ENCODE measurements at places on chromosomes 7 and 10.
A peak's percentile ranks its signal among the peaks of the same experiment; 100 is the strongest.

- no peak for DNase-seq
These were observed 49.1 kb downstream of the GATA3 start for GRCh38 chr10:8103543-8103942.

DNA sequence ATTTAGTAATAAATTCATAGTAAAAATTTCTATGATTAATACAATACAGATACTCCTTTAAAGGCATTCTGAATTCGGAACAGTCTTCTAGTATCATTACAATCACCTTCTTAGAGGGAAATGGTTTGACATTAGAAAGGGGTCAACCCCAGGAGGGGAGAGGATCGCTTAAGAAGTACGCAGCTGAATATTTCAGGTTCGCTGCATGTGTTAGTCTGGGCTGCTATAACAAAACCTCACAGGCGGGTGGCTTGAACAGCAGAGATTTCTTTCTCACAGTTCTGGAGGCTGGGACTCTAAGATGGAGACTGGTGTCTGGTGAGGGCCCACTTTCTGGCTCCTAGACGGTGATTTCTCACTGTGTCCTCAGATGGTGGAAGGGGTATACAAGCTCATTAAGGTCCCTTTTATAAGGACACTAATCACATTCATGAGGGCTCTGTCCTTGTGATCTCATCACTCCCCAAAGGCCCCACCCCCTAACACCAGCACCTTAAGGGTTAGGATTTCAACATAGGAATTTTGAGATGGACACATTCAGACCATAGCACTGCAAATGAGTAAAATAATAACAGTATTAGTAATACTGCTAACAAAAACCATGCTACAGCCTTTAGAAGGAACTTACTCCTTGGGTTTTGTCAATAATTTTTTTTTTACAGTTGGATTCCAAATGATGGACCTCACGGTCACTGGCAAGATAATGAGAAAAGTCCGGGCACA lies 34.0 kb downstream of the GNA12 start:
- DNase-seq = no peak

- DNase-seq = no peak
These were observed 108.3 kb upstream of the CDK6 start for GRCh38 chr7:92944633-92945032.

DNA sequence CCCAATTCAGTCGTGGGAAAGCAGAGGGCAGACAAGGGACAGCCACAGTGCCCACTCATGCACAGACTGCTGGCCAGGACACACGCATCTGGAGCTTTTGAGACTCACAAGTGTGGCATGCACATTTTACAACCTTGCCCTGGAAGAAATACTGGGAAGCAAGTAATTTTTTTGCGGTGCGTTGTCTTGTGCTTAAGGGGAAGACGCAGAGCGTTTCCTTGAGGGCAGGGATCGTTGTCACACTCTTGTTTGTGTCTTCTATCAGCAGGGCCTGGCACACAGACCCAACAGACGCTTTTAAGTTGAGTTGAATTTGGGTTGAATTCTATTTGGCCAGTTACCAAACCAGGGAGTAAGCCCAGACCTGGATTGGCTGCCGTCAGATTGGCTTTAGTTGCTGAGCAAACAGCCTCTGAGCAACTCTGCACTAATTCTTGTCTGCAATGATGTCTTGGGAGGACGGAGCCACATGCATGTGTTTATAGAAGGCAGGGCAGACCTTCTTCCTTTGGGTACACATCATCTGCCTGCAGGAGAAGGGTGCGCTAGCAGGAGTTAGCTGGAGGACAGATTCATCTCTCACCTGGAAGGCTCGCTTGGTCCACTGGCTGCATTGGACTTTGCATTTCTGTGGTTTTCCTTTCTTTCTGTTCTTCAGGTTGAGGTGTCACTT lies 38.4 kb downstream of the IL2RA start:
- DNase-seq = no peak

DNA sequence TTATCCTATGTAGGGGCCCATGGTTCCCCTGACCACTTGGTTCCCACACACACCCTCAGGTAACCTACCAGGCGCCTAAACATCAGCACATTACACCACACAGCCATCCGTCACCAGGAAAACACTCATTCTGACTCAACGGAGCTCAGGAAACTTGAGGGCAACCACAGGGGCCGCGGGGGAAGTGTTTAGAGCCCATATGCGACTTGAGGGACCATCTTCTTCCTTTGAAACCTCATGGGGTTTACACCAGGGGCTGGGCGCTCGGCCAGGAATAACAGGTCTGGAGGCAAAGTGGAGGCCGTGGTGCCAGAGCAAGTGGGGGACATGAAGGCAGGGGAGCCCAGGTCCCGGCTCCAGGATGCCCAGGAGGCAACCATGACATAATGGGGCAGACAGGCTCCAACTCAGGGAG lies 1.5 kb downstream of the STX1A start:
- peak; percentile 83 for DNase-seq

DNA sequence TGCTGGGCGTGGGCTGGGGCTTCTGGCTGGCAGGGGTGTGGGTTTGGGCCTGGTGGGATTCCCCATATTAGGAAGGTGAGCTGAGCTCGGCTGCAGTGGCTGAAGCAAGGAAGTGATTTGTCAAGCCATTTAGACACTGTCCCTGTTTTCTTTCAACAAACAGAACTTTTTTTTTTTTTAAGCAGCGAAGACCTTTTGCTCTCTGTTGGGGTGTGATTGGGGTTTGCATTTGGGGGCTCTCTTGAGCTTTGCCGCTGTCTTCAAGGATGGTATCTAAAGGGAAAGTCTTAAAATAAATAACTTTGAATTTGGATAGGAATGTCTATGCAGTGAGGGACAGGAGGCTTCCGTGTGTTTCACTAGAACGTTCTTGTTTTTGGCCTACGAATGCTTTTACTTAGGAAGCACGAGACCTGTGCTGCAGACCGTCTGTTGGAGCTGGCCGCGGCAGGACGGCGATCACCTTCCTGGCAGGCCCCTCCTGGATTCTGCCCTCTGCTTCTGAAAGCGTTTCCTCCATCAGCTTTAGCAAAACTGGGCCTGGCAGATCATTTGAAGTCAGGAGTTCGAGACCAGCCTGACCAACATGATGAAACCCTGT lies 43.9 kb downstream of the FOXK1 start:
- DNase-seq = no peak

- DNase-seq = no peak
These were observed 542.0 kb downstream of the TNS3 start for GRCh38 chr7:47039904-47040303.

DNA sequence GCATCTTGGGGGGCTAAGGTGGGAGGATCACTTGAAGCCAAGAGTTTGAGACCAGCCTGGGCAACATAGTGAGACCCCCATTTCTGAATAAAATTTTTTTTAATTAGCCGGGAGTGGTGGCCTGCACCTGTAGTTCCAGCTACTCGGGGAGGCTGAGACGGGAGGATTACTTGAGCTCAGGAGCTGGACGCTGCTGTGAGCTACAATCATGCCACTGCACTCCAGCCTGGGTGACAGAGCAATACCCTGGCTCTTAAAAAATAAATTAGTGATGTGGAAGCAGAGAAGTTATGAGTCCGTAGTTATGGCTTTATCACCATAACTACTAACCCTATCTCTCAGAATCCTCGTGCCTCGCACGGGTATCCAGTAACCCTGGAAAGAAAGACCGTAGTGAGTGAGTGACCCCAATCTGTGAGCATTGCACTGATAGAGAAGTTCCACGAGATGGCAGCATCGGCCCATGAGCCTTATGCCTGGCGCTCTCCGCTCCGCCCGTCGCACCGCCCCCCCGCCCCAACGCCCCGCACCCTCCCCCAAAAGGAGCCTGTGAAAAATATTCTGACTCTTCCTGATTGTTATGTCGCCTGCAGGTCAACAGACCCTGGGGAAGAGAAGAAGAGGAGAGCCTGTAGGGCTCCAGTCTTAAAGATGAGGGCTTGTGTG lies 4.9 kb upstream of the SLC29A3 start:
- DNase-seq = peak; percentile 80

- DNase-seq = no peak
These were observed 315.2 kb downstream of the GATA3 start for GRCh38 chr10:8369666-8370065.

DNA sequence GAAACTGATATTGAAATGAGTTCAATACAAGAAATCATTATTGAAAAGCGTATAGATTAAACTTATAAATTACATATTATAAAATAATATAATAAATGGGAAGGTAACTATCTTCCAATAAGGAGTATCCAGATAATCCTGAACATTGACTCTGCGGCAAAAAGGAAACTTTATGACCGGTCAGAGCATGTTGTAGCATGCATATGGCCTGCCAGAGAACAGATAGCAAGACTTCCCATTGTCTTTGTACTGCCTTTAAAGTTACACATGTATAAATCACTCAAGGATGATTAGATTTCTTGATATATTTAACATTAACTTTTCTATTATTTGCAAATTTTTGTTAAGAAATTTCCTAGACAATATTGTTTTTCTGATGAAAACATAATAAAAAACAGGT lies 56.2 kb upstream of the ETV1 start:
- no peak for DNase-seq

- no peak for DNase-seq
These were observed 499.8 kb downstream of the PLXNA4 start for GRCh38 chr7:132076301-132077035.

DNA sequence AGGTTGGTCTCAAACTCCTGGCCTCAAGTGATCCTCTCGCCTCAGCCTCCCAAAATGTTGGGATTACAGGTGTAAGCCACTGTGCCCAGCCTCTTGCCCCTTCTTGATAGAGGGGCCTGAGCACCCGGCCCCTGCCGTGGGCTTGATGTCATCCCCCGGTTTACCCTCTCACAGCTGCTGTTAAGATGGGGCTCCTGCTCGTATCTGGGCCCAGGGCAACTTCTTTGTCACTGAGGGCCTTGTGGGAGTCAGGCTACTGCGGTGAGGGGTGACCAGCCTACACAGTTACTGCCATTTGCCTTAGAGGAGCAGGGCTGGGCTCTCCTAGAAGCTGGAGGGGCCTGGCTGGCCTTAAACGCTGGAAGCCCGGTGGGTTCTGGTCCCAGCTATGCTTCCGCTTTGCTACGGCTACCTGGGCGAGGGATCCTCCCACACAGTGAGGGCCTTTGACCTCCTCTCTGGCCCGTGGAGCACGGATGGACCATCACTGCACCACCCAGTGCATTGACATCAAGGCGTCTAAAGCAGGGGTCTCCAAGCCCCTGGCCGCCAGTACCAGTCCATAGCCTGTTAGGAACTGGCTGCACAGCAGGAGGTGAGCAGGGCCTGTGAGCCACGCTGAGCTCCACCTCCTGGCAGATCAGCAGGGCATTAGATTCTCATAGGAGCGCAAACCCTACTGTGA lies 1.1 kb upstream of the TMEM130 start:
- DNase-seq = no peak

DNA sequence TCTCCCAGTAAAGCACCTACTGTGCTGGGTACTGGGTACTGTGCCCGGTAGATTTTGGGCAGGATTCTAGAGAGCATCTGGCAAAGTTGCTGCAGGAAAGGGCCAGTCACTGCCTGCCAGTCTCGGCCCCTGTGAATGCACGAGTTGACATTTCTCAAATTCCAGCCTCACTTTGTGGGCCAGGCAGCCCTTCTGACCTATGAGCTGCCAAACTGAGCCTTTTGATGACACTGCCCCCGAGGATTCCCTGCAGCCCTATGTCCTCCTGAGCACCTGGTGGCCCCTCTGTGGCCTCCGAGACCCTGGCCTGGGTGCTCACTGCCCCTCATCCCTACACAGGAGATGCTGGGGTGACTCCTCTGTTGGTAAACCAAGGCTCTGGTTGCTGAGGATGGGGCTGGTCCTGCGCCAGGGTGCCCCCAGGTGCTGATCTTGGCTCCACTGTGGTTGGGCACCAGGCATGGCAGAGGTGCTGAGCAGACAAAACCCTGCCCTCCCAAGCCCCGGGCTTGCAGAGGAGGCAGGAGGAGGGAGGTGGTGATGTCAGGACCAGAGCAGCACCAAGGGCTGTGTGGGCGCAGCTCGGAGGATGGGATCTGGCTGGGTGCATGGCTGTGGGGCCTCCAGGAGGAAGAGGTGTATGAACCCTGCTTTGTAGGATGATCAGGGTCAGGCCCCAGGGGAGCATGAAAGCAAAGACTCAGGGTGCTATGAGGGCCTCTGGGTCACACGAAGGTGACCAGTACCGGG lies 16.2 kb downstream of the LHPP start:
- DNase-seq = no peak

- no peak for DNase-seq
These were observed 277.6 kb downstream of the ELFN1 start for GRCh38 chr7:1947586-1948217.

GRCh38 chr7:15765753-15766152 lies 79.3 kb upstream of the MEOX2 start:
- DNase-seq = no peak

DNA sequence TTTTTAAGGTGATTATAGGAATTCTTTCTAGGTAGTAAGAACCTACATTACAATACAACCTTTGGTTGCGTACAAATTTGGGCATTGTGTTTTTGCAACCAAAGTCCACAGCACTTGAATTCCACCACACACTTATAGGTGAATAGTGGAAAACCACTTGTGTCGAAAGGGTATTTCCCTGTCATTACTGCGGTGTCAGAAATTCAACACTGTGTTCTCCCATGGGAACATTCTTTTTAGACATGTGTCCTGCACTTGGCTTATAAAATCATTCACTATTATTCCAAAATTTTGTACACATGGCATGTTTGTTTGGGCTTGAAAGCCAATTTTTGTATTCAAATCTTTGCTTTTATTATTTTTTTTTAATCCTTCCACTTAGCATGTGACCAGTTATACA lies 333.7 kb downstream of the PRPF18 start:
- DNase-seq = no peak

DNA sequence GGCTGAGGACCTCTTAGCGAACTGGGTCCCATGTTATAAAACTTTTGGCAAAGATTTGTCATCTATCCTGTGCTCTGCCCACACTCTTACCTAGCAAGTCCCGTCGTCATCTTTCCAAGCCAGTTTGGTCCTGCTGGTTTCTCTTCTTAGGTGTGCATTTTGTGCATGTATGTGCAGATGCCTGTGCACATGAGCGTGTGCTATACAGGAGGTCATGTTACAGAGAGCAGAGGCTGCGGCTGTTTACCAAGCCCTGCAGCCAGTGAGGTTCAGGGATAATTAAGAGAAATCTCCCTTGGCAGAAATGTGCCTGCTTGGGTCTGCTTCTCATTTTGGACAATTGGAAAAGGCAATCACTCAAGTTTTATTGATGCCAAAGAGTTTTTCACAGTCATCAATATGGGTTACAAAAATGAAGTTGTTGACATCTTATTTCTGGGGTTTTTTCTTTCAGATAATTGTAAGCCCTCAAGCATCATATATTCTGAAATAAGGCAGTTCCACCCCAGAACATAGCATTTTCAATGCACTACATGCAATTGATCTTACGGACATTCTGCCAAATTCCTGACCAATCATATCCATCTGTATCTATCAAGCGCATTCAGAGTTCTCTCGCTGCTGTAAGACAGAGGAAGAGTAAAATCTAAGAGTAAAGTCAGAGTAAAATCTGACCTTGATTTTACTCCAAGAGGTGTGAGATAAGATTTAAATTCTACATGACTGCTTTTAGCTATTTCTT lies 361.4 kb upstream of the ZNF32 start:
- no peak for DNase-seq

Measured in CD4-positive, alpha-beta T cell treated with Interleukin-17A for 4 hours (primary cell).